MV-4-11 (cell line): ENCODE measurements at places on chromosomes 13 and 19.

- DNase-seq: no peak
Measured at GRCh38 chr19:11265785-11266236, 3.5 kb upstream of the DOCK6 start.

GRCh38 chr19:41871573-41872383 lies 5.3 kb upstream of the CD79A start:
- DNase-seq: peak; percentile 98

DNA sequence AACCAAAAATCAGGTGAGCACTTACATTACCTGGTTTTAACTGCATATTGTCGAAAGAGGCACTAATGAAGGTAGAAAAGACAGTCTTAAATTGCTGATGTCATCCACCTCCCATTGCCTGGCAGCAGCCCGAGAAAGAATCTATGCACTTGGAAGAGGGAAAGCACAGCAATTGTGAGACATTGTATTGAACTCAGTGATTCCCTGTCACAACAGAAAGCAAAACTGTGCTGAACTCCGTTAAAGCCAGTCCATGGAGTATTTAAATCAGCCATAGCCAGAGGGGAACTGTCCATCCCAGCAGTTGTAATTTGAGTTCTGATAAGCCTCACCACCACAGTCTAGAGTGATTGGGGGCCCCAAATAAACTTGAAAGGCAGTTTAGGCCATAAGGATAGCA lies 466.6 kb upstream of the PCDH9 start:
- DNase-seq: no peak

DNA sequence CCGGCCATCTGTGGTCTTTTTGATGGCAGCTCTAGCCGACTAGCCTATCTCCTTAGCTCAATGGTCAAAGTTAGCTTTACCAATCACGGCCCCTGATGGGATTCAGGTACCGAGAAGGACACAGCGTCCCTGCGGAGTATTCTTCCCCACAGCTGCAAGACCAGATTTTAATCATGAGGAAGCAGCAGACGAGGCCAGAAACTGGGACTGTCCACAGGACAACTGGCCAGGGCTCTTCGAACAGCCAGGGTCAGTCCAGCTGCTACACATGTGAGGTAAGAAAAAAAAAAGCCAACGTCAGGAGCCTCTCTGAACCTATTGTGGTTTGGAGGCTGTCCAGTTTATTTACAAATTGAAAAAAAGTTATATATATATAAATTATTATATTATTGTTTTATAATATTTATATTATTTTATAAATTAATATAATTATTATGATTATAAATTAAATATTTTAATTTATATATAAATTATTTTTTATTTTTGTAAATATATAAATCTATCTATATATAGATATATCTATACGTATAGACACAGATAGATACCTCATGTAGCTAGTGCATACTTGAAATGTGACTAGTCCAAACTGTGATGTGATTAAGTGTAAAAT lies 10.8 kb downstream of the RINL start:
- no peak for DNase-seq

DNA sequence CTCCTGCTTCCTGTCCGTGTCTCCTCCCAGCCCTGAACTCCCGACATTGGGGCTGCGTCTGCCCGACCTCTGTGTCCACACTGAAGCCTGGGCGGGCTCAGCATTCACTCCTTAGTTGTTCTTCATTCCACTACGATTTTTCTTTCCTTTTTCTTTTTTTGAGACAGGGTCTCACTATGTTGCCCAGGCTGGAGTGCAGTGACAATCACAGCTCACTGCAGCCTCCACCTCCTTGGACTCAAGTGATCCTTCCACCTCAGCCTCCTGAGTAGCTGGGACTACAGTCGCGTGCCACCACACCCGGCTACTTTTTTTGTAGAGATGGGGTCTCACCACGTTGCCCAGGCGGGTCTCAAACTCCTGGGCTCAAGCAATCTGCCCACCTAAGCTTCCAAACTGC lies 23.5 kb upstream of the SIGLEC11 start:
- DNase-seq: no peak

- no peak for DNase-seq
Measured at GRCh38 chr13:75843991-75844390, 207.9 kb downstream of the LMO7 start.

GRCh38 chr13:24184265-24184841 lies 23.8 kb downstream of the SPATA13 start:
- no peak for DNase-seq

DNA sequence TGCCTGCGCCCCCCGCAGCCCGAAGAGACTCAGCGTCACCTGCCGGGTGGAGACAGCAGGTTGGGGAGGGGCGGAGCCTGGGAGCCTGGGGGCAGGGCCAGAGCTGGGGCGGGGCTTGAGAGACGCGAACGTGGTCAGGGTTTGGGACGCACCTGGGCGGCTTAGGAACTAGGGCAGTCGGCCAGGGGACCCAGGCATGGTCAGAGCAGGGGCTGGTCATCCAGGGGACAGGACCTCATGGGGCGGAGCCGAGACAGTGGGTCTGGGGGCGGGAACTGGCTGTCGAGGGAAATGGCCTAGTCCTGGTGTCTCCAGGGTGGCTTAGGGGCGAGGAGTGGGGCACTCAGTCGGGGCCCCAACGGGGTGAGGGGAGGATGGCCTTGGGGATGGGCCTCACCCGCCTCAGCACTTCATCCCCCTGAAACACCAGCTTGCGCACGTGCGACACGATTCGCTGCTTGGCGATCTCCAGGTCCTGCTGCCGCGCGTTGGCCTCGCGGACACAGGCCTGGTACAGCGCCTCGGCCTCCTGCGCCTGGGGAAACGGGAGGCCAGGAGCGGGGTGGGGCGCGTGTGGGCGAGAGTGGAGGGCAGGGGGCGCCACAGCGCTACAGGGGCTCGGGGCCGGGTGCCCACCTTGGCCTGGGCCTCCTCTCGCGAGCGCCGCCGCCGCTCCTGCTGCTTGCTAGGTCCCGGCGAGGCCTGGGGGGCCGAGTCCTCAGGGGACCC lies 5.8 kb downstream of the GMIP start:
- DNase-seq: no peak

DNA sequence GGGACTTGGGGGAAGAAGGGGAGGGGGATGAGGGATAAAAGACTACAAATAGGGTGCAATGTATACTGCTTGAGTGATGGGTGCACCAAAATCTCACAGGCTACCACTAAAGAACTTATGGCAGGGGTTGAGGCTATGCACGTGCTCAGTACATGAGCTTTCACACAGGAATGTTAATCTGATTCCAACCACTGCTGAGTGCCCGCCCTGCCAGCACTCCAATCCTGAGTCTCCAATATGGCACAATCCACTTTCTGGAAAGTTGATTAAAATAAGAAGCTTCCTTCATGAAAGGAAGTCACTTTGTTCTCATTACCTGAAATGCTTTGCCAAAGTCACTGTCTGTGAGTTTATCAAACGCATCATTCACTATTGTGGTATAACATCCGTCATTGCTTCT lies 463.0 kb downstream of the IRS2 start:
- DNase-seq: no peak

- DNase-seq: no peak
Measured at GRCh38 chr13:19882231-19882630, 18.8 kb upstream of the ZMYM5 start.

DNA sequence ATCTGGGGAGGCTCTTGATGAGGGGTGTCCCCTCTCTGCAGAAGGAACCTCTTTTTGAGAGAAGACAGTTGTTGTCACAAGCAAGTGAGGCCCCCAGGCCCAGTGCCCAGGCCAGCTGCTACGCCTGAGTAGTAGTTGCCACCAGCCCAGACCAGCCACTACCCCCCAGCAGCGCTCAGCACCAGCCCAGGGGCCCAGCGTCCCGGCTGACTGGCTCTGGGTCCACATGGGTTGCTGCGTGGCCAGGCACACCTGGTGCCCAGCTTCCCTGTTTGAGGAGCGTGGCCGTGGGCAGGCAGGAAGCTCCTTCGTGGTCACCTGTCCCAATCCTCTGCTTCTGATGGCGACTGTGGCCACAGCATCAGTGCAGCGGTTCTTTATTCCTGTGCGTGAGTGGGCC lies 84.7 kb downstream of the KDM4B start:
- DNase-seq: no peak

GRCh38 chr13:110784704-110785103 lies 71.2 kb downstream of the ING1 start:
- no peak for DNase-seq

DNA sequence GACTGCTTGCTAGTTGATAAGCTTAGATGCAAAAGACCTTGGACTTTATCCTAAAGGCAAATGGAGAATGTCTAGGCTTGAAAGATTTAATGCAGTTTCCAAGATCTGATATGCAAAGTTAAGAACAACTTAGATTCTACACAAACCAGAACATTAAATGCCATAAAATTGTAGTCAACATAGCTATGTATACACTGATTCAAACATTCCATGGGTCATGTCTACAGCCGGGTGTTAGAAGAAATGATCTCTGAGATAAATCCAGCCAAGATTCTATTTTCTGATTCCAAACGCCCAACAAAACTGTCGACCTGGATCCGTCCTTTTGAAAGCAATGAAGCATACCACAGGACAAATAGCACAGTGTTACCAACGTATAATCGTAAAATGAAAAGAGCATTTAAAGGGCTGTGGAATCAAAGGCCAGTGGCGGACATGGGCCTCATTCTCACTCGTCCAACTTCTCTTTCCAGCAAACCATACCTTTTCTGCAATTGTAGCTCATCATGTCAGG lies 52.7 kb downstream of the KCTD12 start:
- no peak for DNase-seq

DNA sequence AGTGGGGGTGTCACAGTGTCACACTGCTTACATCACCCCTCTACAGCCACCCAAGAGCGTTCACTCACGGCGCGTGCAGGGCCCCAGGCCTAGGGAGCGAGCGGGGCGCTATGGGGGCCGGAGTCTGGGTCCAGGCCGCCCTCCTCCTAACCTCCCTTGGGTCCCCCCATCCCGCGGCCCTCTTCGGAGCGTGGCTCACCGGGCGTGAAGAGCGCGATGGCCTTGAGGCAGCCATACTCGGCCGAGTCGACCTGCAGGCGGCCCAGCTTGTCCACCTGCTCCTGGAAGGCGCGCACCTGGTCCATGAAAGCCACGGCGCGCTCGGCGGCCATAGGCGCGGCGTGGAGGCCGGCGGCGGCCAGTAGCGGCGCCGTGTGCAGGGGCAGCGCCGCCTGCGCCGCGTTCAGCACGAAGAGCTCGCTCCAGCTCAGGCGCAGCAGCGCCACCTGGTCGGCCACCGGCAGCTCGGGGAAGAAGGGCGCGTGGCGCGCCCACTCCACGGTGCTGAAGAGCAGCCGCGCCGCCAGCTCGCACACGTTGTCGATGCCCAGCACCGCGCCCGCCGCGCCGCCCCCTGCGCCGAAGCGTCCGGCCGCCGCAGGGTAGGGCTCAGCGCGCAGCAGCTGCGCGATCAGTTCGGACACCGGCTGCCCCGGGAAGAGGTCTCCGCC lies 9.4 kb downstream of the OCEL1 start:
- DNase-seq: peak; percentile 72

GRCh38 chr13:21849323-21849722 lies 178.4 kb downstream of the FGF9 start:
- DNase-seq: peak; percentile 25

GRCh38 chr13:50951366-50951765 lies 41.8 kb downstream of the RNASEH2B start:
- no peak for DNase-seq

DNA sequence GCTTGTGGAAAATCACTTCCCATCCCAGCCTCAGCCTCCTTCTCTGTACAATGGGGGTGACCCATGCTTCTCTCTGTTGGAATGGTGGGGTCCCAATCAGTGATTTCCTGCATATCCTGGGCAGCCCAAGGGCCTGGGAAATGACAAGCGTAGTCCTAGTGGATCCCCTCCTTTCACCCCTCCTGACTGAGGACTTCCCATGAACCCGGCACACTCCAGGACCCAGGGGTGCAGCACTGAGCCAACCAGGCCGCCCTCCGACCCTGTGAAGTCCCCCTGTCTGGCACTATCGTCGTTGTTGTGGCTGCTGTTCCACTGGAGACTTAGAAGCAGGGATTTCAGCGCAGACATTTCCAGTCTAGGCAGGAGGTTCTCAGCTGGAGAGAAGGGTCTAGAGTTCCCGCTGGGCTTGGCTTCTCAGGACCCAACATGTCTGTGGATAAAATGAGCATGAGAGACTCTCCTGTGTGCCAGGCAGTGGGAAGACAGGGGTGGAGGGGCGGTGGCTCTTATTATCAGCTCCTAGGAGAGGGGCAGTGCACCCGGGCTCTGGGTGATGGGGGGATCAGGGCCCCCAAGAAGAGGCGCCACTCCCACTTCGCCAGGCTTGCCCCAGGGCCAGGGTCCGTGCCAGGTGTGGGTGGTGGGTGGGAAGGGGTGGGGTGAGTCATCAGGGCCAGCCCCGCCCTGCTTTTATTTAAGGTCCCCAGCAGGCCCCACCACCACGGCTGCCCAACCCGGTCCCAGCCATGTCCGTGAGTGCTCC lies at the start of gene LGALS7B:
Gene LGALS7B, plus strand, starts transcription at position 723 of the 766 bp plus-strand sequence. Its CDS starts 27 bp downstream, at position 750.
- DNase-seq: no peak

DNA sequence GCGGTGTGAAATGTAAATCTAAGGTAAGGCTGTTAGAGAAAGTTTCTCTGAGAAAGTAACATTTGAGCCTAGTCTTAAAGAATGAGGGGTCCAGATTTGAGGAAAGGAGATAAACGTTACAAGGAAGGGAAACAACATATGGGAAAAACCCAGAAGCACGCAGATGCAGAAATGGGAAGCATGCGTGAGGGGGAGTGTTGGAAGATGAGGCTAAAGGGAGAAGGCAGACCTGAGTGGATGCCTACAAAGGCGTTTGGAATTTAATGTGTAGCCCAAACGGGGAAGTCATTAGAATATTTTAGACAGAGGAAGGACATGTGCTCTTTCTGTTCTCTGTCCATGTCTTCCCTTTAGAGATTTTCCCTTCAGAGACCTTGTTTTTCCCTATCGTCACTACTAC lies 61.0 kb downstream of the TPT1 start:
- no peak for DNase-seq

DNA sequence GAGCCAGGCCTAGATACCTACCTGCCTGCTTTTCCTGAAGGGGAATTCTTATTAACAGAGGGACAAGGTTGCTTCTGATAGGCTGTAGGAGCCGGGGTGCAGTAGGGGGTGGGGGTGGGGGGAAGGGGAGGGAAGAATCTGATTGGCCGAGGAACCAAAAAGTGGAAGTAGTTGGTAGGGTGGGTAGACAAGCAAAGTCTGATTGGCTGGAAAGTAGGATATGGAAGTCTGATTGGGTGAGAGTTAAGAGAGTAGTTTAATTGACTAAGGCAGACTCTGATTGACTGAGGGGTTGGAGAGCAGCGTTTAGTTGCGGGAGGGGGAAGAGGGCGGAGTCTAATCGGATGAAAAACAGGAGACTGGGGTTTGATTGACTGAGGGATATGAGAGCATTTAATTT lies 9.4 kb upstream of the CYP4F22 start:
- peak; percentile 22 for DNase-seq
